ENCODE measurements at places on chromosomes 2 and 18.

DNA sequence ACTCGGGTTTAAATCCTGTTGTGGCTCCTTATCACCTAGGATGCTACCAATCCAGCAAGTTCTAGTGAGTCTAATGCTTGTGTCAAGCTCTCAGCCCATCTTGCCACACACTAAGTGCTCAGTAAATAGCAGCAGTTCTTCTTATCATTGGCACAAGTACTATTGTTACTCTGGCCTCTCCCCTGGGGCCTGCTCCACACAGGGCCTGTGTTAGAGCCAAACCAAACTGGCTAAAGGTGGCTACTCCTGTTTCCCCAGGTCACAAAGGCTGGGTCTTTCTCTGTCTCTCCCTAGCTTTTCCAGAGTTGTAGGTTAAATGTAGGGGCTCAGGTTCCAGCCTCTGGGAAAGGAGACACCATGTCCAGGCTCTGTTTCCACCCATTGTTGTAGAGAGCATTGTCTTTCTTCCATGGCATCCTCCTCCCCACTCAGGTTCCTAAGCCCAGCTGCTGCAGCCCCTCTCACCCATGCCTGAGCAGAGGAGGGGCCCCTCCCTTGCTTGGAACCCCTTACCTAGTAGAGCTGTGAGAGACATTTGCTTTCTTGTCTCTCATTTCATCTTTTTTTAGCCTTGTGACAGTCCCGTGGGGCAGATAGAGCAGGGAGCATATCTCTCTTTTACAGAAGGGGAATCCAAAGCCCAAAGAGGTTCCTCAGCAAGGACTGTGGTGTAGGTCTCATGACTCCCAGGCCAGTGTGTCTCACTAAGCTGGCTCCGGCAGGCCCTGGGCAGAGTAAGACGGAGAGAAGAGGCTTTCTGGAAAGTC lies 56.4 kb upstream of the OTOF start:
- no peak for DNase-seq

GRCh38 chr2:148903979-148904378 lies 29.0 kb downstream of the KIF5C start:
- no peak for DNase-seq

GRCh38 chr18:54772056-54772455 lies 56.2 kb upstream of the RAB27B start:
- no peak for DNase-seq

GRCh38 chr2:64742678-64743077 lies 89.0 kb upstream of the SERTAD2 start:
- DNase-seq: no peak

Data from CD4-positive, alpha-beta T cell treated with Interferon alpha-2 for 1 hour (primary cell).